ENCODE measurements at places on chromosomes 2 and 18. TPM values are rescaled to one million over a fixed set of nuclear protein-coding genes. Genes with fewer than 3 reads are reported as not detected.

Gene MBD1
- polyA plus RNA-seq = 24.7 TPM

Gene COLEC12
- 1.3 TPM for polyA plus RNA-seq

Gene LYPD1
- 4.7 TPM for polyA plus RNA-seq

Gene FAM161A
- polyA plus RNA-seq = 1.5 TPM

Gene STPG4
- polyA plus RNA-seq = not detected

Gene SIX3
- polyA plus RNA-seq = 0.19 TPM

Gene REG1B
- polyA plus RNA-seq = 1.5 TPM

Gene LAPTM4A
- 365 TPM for polyA plus RNA-seq

Gene SFT2D3
- 5.1 TPM for polyA plus RNA-seq

Gene AOX1
- polyA plus RNA-seq = 43.7 TPM

Gene ATP8B1
- polyA plus RNA-seq = 5.2 TPM

Gene C1GALT1C1L
- polyA plus RNA-seq = 3.5 TPM
